ENCODE measurements at places on chromosomes 2 and 18.

DNA sequence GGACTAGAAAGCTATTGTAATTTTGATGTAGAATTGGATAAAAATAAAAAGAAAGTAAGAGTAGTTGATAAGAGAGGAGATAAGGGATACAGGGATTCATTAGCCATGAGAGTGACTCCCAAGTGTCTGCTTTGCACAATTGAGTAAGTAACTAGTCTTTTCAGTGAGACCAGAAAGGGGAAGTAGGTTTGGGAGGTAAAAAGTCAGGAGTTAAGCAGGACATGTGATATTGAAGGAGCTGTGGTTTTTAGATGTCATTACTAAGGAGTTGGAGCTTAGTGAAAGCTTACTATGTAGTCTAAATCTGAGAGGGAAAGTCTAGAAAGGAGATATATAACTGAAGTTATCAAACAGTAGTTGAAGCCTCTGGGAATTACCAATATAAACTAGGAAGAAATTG is 93.4 kb downstream of the SLC5A7 start:
- no peak for DNase-seq

- DNase-seq: no peak
These were observed 100.7 kb upstream of the RNU4ATAC start for GRCh38 chr2:121429927-121430520.

DNA sequence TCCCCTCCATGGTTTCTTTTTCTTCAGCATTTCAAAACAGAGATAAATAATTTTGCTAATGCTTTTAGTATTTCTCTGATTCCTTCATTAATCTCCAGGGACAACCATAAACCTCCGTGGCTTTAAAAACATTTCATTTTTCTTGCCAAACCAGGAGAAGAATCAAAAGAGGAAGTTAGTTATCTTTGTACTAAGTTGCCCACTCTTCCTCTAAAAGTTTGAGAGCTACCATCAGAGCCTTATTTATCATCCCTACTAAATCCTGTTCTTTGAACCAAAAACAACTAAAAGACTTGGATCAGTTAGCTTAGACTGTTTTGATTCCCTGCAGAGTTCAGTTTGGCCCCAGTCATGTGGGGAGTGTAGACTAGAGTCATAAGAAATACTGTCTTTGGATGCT is 208.4 kb downstream of the SETBP1 start:
- DNase-seq: no peak

GRCh38 chr18:62325806-62326645 is 916 bp downstream of the TNFRSF11A start:
- DNase-seq: no peak

DNA sequence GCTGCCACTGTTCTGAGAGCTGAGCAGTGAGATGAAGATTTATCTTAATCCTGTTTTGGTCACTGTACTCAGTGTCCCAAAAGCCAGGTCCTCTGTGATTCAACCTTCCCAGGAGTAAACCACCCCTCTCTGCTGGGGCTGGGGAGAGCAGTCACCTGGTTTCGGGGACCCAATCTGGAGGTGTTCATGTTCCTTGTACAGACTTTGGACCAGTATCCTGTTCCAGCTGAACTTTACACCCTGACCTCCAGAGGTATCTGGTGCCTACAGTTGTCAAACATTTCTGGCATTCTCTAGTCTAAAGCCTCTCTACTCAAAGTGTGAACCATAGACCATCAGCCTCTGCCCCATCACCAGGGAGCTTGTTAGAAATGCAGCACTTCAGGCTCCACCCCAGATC is 22.1 kb downstream of the CERS6 start:
- DNase-seq: no peak

DNA sequence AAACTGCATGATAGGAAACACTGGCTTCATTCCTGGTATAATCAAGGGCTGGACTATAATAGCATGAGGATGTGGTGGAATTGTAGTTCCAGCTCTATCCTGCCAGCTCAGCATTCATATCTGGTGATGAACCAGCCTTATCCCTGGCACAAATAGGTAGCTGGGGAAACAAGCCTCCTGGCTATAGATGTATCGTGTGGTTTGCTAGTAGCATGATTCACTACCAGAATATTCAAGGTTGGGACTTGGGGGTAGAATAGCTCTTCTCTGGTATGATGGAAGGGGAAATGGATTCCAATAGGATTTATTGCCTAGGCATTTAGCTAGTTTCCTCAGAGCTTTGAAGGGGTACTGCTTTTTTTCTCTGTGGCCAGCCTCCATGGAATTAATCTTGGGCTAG is 532.8 kb downstream of the FBXO15 start:
- peak; percentile 89 for DNase-seq

DNA sequence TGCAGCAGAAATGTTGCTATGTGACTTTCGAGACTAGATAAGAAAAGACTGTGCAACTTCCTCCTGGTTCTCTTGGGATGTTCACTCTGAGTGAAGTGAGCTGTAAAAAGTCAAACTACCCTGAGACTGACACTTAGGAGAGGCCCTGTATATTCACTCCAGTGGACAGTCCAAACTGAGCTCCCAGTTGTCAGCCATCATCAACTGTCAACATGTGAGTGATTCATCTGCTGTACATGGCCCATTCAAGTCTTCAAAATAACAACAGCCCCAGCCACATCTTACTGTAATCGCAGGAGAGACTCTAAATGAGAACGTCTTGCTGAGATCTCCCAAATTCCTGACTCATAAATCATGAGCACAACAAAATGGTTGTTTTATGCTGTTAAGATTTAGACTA is 8.5 kb upstream of the UNC80 start:
- DNase-seq: no peak

GRCh38 chr2:17296686-17297085 is 221.6 kb downstream of the RAD51AP2 start:
- DNase-seq: no peak

- DNase-seq: no peak
These were observed 251.3 kb downstream of the EIPR1 start for GRCh38 chr2:3126171-3126910.

- no peak for DNase-seq
These were observed 3.3 kb downstream of the KCNIP3 start for GRCh38 chr2:95300450-95300849.

GRCh38 chr2:73700131-73700611 is 37.0 kb downstream of the TPRKB start:
- no peak for DNase-seq

GRCh38 chr18:74547860-74548259 is 13.6 kb downstream of the CNDP1 start:
- no peak for DNase-seq

DNA sequence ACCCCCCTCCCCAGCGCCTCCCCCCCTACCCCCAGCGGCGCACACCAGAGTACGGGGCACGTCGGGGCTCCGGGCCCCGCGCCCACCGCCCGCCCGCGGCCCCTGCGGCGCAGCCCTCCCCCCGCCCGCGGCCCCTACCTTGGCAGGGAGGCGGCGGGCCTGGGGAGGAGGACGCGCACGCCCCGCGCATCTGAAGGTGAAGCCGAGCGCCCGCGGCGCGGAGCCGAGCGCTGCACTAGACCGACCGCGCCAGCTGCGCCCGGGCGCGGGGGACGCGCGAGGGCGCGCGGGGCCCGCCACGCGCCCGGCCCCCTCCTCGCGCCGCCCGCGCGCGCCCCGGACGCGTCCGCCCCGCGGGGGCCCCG is at the start of gene ZNF516:
TSS of gene ZNF516 (minus strand) at position 237 of the 365 bp plus-strand sequence. CDS start 52,188 bp downstream, outside the sequence.
- peak; percentile 43 for DNase-seq

DNA sequence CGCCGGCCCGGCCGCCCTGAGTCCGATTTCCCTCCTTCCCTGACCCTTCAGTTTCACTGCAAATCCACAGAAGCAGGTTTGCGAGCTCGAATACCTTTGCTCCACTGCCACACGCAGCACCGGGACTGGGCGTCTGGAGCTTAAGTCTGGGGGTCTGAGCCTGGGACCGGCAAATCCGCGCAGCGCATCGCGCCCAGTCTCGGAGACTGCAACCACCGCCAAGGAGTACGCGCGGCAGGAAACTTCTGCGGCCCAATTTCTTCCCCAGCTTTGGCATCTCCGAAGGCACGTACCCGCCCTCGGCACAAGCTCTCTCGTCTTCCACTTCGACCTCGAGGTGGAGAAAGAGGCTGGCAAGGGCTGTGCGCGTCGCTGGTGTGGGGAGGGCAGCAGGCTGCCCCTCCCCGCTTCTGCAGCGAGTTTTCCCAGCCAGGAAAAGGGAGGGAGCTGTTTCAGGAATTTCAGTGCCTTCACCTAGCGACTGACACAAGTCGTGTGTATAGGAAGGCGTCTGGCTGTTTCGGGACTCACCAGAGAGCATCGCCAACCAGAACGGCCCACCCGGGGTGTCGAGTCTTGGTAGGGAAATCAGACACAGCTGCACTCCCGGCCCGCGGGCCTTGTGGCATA is 4.6 kb downstream of the SIX2 start:
- DNase-seq: no peak

- no peak for DNase-seq
These were observed 25.4 kb upstream of the ATP5MC3 start for GRCh38 chr2:175206866-175207265.

- DNase-seq: no peak
These were observed 69.0 kb upstream of the TTC39C start for GRCh38 chr18:23945416-23946079.

DNA sequence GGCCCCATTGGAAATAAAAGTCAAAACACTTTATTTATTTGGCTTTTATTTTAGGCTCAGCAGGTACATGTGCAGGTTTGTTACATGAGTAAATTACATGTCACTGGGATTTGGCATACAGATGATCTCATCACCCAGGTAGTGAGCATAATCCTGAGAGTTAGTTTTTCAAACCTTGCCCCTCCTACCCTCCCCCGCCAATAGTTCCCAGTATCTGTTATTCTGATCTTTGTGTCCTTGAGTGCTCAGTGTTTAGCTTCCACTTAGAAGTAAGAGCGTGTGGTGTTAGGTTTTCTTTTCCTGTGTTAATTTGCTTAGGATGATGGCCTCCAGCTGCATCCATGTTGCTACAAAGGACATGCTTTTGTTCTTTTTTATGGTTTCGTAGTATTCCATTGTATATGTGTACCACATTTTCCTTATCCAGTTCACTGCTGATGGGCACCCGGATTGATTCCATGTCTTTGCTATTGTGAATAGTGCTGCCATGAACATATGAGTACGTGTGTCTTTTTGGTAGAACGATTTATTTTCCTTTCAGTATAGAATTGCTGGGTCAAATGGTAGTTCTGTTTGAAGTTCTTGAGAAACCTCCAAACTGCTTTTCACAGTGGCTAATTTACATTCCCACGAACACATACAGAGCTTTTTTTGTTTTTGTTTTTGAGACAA is 47.9 kb downstream of the ARMC9 start:
- DNase-seq: no peak

GRCh38 chr2:12737297-12737696 is 20.6 kb downstream of the TRIB2 start:
- no peak for DNase-seq

DNA sequence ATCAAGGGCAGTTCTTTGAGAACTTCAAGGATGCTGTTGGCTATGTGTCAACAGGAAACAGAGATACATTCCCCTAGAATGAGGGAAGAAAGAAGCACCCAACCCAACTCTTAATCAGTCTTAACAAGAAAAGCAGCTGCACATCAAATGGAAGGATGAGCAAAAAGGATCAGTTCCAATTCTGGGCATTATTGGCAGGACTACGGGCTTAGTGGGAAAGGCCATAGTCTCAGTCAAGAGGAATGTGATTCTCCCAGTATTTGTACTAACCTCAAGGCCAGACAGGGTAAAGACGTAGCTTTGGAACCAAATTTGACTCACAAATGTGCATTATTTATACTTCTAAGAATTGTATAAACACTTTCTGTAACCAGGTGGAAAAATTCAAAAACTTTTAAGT is 18.2 kb downstream of the BMP10 start:
- DNase-seq: peak; percentile 53

GRCh38 chr2:118105497-118105896 is 17.2 kb downstream of the INSIG2 start:
- DNase-seq: no peak

GRCh38 chr18:80035997-80036396 is 1.8 kb downstream of the RBFA start:
- DNase-seq: no peak

DNA sequence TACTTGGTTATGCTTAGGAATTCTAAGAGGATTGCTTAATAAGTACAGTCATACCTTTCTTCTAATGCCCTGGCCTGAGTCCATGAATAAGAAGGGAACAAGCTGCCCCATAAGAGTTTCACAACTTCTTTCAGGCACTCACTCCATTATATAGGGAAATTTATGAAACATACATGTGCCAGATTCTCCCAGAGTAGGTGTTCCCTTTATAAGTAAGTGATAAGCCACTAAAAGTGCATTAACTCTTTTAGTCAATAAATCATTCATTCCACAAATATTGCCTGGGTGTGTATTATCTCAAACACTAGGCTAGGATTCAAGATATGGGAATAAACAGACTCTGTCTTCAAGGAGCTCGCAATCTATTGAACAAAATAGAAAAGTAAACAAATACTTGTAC is 84.5 kb upstream of the RBBP8 start:
- DNase-seq: peak; percentile 93
